NCI-H2171 (cell line): ENCODE measurements at places on chromosomes 7 and 10.

DNA sequence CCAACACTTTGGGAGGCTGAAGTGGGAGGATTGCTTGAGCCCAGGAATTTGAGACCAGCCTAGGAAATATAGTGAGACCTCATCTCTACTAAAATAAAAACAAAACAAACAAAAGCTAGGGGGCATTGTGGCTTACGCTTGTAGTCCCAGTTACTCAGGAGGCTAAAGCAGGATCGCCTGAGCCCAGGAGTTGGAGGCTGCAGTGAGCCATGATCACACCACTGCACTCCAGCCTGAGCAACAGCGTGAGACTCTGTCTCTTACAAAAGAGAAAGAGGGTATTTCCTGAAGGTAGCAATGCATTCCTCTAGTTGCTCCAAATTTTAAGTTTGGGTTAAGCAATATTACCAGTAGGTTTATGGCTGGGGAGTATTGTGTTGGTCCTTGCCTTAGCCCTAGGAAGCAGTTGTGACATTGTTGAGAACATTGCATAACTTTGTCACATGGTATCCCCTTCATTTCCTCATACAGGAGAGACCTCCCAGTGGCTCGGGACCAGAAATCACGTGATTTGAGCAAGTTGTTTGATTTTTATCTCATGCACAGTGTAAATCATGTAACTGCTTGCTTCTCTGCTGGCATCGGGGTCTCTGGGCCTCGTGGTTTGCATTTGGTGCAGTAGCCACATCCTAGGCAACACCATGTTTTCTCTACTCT is 23.3 kb upstream of the SMARCD3 start:
- no peak for DNase-seq

DNA sequence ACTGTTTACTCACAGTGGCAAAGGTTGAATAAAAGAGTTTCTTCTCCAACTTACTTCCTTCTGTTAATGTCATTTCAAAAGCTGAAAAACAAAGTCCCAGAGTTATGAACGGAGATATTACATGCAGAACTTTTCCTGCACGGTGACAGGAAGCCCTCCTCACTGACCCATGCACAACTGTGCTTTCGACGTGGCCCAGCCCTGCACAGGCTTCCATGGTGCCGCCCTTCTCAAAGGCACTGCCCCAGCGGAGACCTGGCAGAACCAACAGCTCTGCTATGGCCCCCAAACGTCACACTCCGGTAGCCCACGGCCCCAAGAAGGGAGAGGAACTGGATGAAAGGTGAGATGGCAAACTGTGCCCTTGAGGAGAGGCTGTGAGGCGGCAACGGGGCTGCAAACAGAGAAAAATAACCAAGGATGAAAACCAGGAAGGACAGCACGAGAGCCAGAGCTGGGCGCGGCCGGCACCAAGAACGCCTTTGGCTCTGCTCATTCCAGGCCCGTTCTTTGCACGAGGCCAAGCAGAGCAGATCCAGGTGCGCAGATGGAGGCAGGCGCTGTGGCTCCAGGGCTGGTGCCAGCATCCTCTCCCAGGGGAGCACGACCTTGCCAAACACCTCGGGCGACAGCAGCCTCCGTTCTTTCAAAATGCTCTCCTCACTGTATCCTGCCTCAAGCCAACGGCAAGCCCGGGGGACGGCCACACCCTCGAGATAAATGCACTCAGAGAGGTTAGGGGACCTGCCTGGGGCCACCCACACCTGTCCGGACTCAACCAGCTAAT is 7.0 kb upstream of the FUOM start:
- DNase-seq = peak; percentile 74

GRCh38 chr7:53383131-53383530 is 347.7 kb downstream of the POM121L12 start:
- DNase-seq = no peak

DNA sequence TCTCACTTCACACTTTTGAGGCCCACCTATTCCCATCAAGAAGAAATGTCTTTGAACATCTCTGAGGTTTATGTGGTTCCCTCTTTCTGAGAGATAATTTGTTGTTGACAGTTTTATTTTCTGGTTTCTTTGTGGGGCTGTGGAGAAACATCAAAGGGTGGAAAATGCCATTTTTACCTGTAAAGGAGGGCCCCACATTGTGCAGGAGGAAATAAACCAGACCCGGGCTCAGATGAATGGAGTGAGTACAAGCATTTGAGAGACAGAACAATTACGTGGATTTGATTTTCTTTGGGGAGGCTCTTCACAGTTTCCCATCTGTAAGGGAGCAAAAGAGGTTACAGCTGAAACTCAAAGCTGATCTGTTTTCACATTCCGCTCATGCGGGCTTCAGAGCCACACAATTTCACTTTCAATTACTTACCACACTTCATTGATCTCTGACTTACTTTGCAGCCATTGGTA is 29.8 kb downstream of the ITPRIP start:
- no peak for DNase-seq

DNA sequence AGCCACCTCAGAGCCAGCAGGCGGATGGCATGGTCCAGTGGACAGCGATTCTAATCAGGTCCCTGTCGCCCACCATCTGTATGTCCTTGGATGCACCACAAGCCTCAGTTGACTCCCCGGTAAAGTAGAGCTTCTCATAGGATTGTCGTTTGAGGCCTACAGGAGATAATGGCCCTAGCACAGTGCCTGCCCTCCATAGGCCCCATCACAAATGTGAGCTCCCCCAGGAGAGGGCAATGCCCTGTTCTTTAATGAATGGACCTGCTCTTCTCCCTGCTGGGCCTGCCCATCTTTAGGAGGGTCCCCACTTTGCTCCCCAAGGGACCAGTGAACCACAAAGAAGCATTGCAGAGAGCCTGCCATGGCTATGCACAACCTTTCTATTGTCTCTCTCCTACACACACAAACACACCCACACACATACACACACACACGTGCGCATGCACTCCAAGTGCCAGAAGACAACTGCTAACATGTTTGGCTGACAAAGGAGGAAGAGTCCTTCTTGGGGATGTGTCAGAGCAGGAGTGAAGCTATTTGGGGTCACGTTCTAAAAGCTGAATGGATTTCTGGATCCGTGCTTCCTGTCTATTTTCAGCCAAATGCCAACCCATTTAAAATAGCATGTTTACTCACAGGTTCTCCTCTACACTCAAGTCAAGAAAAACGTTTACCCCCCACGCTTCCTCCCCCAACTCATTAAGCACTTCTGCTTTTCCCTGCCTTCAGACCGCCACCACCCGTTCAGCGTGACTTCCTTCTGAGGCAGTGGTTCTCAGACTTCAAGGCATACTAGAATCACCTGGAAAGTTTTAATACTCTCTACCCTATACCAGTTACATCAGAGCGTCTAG is 196.1 kb downstream of the GRID1 start:
- no peak for DNase-seq

DNA sequence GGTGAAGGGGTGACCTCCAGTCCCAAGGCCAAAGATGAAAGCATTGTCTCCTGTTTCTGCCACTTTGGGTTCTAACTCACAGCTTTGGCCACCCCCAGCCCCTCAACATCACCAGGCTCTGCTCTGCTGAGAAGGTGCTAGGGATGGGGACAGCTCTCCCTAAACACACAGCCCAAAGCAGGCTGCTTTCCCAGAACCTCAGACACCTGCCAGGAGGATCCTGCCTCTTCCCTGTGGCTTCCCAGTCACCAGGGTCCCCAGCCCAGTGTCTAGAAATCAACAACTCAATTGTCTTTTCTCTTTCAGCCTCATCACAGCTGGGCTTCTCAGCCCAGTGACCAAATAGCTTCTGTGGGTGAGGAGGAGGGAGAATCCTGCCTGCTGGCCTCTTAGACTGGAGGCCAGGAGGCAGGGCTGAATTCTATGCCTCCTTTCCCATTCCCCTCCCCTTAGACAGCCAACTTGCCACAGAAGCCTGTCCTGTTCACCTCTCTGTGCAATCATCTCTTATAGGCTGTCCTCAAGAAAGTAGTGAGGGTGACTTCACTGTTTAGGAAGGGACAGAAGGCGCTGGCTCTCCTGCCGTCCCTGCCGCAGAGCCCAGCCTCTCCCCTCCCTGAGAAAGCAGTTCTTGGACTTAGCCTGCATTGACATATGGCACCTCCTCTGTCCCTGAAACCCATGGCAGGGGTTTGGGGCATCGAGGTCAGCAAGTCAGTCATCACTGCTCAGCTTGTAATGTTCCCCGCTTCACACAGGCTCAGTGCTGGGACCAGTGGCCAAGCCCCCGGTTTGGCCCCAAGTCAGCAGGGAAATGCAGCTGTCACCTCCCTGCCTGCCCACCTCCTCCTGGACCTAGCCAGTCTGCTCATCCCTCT is 3.7 kb downstream of the FGF8 start:
- DNase-seq = no peak

DNA sequence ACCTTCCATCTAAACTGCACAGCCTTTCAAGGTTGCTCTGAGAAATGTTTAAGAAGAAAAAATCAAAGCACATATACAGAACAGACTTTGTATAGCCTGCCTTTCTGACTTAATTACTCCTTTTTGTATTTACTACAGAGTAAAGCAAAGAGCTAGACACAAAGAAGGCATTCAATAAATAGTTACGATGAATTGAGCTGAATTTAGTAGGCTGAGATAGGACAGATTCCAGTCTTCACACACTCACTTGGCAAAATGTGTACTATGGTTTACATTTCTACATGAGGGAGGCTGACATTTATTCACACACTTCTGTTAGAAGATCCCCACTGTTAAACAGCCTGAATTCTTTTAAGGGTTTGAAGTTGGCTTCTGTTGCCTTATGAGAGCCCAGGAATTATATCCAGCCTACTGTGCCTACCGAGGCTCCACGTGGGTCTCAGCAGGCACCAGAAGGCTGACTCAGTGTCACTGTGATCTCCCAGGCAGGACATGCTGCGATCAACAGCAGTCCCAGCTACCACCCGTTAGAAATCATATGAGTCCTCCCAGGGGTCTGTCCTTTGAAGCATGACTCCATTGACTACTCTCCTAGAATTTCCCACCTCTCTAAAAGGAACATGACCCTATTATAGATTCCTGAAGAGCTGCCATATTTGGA is 24.5 kb upstream of the SLC25A13 start:
- DNase-seq = no peak

DNA sequence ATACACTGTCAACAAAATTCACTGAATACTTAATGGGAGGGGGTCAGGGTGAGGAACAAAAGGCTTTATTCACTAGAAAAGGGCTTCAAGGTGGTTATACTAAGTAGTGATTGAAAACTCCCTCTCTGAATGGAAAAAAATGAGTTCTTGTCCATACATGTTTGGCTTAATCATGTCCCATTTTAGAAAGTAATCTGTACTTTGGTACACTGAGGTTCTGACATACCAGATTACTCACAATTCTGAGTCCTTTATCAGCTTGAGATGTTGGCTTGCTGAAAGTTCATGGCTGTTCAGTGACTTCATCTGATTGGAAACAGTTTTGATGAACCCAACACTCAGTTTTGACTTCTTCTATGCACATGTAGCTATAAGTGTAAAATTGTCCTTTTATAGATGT is 12.8 kb upstream of the NOBOX start:
- no peak for DNase-seq

GRCh38 chr7:142581341-142581740 is 167.9 kb upstream of the PRSS1 start:
- no peak for DNase-seq

DNA sequence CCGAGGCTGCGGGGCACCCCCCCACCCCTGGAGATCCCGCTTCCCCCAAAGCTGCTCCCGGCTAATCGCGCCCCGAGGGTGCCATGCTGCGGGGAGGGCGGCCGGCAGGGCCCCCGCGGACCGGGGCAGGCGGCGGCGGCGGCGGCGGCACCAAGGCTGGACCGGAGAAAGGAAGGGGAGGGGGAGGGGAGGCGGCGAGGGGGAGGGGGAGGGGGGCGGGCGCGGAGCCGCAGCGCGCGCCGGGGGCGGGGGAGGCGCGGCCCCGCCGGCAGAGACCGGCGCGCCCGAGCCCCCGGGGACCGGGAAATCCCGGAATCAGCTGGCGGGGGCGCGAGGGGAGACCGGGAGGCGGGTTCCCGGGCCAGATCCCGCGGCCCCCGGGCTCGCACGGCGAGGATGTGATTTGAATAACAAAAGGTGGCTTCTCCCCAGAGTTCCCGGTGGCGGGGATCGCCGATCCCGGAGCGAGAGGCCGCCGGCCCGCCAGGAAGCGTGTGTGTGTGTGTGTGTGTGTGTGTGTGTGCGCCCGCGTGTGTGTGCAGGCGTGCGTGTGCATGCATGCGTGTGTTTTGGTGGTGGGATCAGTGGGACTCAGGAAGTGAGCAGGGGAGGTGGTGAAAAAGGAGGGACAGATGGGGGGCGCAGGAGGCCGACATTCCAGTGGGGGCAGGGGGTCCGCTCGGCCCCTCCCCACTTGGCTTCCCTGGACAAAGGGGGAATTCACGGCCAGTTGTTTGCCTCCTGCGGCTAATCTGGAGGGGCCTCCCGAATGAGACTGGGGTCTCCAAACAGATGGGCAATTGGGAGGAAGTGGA is 99.5 kb downstream of the HIP1 start:
- DNase-seq = peak; percentile 54

GRCh38 chr10:75115137-75115536 is 3.7 kb downstream of the SAMD8 start:
- DNase-seq = no peak

DNA sequence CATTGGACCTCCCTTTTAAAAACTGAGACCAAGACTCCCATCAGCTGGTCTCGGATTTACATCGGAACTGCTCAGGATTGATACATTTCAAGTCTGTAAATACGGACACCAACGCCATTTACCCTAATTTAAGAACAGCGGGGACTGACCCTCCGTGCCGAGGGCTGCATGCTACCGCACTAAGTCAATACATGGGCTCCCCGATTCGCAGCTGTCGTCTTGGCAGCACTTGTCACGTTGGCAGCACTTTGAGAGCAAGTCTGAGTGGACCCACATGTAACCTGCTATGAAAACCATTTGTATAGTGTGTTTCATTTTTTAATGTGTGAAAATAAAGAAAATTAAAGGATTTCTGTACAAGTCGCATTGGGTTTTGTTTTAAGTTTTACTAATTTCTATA is 83.4 kb downstream of the EZH2 start:
- no peak for DNase-seq

DNA sequence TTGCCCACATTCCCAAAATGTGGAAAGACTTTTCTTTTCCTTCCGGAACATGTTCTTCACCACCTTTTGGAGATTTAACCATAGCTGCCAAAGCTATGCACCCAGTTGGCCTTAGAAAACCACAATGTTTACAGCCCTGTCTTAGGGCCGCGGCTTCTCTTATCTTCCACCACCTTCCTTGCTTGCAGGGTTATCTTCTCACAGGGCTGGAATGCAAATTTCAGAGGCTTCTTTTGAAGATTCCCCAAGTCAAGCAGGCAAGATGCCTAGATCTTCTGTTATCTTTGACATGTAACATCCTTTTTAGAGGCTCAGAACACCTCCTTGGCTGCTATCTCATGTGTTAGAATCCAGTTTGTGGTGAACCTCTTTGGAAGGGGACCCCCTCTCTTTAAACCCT is 11.1 kb downstream of the KCTD7 start:
- DNase-seq = no peak

GRCh38 chr7:24721481-24722001 is 35.7 kb downstream of the GSDME start:
- DNase-seq = no peak

DNA sequence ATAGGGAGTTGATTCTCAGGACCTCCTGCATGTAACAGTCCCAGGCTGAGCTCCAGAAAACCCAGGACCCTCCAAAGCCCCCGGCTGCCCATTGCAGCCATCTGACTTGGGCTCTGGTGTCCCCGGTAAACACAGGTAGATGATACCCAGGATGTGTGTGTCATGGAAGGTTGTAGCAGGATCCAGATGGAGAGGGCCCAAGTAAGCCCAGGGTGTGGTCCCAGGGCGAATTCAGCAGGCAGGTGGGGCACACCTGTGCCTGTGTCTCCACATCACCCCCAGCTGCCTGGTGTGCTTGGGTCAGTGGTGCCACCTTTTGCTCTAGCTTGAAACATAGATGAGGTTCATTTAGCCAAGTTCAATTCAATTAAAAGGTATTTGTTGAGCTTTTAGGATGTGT is 524.1 kb downstream of the GLRX3 start:
- DNase-seq = no peak

GRCh38 chr10:120644556-120645410 is 187.8 kb downstream of the PLPP4 start:
- no peak for DNase-seq
